Foreskin melanocyte (primary cell): ENCODE measurements at places on chromosomes 4 and X.

DNA sequence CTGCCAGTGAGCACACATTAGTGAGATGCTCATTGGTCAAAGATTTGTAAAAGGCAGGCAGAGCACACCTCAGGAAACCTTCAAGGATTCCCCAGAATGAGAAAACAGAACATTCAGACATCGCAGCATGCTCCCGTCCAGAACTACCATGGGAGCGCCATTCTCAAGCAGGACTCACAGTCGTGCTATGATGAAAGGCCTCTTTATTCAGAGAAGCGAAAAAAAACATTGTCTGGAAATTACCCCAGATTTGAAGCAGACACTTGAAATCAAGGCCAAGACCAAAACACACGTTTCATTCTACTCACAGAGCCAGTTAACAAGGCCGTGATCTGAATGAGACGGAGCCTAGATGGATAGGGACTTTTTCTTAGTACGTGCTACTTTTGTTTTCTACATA lies 961.8 kb upstream of the TENM3 start:
- DNase-seq: peak; percentile 70

- DNase-seq: no peak
Measured at GRCh38 chr4:8478801-8479744, 38.5 kb downstream of the TRMT44 start.

DNA sequence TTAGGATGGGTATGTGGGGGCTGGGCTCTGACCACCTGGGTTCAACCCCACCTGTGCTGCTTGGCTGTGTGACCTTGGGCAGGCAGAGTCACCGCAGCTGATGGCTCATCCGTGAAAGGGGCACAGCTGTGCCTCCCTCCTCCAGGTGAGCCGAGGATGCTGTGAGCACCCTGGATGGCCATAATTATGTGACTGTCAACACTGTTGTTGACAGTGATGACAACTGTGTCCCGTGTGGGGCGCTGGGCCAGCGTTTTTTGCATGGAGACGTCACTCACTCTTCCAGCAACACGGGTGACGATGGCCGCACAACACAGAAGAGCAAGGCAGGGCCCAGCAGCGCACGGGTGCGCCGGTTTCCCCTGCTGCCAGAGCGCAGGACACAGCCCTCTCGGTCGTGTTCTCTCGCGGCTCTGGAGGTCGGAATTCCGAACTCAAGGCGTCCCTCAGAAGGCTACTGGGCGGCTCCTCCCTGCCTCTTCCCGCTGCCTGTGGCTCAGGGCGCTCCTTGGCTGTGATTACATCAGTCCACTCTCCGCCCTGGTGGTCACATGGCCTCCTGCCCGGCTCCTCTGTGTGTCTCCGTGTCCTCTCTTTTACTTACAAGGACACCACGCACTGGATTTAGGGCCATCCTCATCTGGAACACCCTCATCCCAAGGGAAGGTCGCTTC lies 1.3 kb downstream of the SH3TC1 start:
- DNase-seq: no peak

DNA sequence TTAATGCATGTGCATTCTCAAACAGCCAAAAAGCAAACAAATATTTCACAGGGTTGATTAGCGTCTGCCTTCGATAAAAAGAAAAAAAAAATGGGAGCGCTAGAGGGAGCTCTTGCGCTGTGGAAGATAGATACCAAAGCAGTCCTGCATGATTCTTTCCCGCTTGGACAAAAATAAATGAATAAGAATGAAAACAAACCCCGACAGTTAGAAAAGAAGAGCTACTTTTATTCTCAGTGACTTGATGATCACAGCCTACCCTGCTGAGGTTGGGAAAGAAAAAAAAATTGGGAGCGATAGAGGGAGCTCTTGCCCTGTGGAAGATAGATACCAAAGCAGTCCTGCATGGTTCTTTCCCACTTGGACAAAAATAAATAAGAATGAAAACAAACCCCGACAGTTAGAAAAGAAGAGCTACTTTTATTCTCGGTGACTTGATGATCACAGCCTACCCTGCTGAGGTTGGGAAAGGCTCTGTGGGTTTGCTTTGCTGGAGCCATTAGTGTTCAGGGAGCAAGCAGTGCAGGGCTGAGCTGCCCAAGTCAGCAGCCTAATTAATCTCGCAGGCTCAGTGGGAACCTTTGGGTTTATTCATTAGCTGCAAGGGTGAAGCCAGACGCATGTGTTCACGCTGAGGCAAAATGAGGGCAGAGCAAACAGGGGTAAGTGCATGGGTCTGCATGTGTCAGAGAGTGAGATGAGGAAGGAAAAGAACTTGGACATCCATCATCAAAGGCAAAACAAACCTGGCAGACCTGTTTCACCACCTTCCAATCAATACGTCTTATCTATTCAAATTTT lies 249.3 kb upstream of the PRKX start:
- DNase-seq: peak; percentile 32

GRCh38 chr4:153292897-153293741 lies 51.4 kb upstream of the MND1 start:
- DNase-seq: no peak

- DNase-seq: no peak
Measured at GRCh38 chrX:40581336-40581920, 658 bp downstream of the ATP6AP2 start.

- no peak for DNase-seq
Measured at GRCh38 chr4:118730683-118731082, 45.5 kb downstream of the METTL14 start.

GRCh38 chr4:159126716-159127115 lies 23.8 kb downstream of the RAPGEF2 start:
- no peak for DNase-seq

DNA sequence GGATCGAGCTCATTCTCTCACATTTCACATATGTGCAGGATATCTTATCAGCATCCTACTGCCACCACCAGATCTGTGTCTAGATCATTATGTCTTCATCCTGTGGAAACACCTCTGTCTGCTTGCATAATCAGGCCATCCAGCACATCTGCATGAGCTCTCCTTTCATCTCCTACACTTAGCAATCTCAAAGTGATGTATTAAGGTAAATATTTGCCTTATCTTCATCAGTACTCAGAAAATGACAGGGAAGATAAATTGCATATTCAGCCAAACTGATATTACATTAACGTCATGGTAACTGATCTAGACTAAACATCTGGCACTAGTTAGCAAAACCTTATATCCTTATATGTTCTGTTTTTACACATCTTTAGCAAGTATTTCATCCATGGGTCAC lies 207.3 kb upstream of the PABPC4L start:
- no peak for DNase-seq

DNA sequence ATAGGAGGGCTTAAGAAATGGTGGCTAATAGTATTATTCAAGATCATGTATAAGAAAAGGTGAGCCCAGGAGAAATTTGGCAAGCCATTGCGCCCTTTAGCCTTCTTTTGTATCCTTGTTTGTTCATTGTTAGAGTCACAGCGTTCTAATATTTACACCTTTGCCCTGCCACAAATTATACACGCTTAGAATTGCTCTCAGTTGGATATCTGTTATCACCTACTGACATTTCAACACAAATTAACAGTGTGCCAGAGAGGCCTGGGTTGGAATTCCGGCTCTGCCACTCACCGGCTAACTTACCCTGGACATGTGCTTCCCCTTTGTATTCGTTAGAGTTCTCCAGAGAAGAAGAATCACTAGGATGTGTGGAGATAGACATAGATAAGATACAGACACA lies 148.7 kb upstream of the KIT start:
- no peak for DNase-seq

DNA sequence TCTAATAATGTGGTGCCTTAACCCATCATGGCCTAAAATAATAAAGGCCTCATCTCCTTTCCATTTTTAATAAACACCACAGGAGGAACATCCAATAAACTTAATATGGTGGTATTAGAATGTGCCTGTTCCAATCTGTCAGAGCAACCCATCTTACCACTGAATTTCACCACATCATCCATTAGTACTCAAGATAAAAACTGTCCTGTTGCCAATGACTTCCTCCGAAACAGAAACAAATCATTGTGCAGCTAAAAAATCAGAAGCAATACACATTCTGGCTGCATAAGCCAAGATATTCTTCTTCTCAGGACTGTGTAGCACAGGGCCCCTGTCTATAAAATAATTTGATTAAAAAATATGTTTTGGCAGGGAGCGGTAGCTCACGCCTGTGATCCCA lies 18.5 kb downstream of the TLR10 start:
- no peak for DNase-seq

DNA sequence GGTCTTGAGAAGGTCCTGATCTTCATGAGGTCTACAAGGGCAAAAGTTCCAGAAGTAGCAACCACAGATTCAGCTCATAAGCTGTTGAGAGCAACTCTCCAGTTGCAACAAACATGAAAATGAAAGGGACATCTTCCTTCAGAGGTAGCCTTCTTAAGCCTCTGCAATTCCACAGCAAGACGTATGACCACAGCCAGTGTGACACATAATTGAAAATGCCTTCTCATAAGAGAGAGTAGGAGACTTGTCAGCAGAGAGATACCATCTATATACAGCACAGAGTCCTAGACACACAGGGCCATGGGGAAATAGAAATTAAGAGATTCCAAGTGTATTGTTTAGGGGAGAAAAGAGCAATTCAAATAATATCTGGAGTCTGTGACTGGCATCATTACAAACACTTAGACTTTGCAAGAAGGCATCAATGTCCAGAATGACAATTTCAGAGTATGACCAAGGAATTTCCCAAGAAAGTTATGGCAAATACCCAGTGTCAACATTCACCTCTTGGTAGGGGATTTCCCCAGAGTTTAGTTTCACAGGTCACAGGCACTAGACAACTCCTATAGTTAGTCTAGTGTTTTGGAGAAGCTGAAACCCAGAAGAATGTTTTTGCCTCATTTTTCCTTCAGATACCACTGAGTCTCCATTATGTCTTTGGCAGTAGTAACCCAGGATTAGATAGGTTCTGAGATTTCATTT lies 340.3 kb downstream of the ZNF674 start:
- DNase-seq: no peak

GRCh38 chrX:30627818-30628652 lies 25.2 kb upstream of the GK start:
- DNase-seq: peak; percentile 17

GRCh38 chrX:41481264-41482109 lies 34.3 kb downstream of the NYX start:
- DNase-seq: no peak

- peak; percentile 71 for DNase-seq
Measured at GRCh38 chrX:30702736-30703135, 49.5 kb downstream of the GK start.

DNA sequence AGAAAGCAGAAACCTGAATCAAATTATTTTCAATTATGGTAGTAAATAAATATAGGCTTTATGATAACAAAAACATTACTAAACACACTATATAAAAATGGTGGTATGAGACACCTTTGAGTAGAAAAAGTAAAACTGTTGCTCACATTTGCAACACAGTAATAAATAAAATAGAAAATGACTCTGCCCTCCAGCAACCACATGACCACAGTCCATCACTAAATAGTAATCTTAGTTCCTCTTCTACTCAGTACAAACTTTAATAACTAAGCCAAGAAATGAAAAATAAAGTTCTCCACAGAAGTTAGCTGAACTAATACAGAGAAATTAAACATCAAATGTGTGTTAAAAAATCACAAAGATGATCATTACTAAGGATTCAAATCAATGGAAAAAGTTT lies 108.5 kb downstream of the ADGRA3 start:
- no peak for DNase-seq

- no peak for DNase-seq
Measured at GRCh38 chr4:9937078-9937477, 84.2 kb downstream of the SLC2A9 start.

GRCh38 chr4:129926936-129927335 lies 831.0 kb downstream of the C4orf33 start:
- DNase-seq: no peak

DNA sequence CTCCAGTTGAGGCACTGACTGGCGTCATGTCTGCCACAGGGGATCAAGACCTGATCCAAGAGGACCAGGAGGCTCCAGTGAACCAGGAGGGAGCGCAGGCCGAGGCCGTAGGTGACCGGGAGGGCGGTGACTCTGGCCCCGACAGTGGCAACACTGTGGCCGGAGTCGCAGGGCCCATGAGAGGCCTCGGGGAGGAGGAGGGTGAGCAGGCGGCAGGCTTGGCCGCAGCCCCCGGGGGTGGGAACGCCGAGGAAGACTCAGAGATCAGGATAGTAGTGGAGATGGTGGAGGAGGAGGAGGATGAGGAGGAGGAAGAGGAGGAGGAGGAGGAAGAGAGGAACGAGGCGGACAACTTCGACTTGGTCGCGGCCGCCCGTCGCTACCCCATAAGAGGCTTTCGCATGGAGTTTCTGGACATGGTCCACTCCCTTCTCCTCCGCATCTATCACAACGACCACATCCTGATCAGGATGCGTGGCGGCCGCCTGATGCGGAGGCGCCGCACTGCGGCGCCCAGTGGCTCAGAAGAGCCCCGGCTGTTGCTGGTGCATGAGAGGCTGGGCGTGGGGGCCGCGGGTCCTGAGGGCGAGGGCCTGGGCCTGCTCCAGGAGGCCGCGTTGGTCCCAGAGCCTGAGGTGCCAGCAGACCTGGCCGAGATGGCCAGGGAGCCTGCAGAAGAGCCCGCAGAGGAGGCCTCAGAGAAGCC lies 560 bp downstream of the CT47C1 start:
- DNase-seq: no peak

DNA sequence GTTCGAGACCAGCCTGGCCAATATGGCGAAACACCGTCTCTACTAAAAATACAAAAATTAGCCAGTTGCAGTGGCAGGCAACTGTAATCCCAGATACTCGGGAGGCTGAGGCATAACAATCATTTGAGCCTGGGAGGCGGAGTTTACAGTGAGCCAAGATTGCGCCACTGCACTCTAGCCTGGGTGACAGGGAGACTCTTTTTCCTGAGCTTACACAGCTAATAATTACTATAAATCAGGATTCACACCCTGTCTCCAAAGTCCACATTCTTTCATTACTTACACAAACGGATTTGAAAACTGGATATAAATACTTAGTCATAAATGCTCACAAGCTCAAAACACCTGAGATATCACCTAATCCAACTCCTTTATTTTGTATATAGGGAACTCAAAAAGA lies 151.6 kb downstream of the LRBA start:
- no peak for DNase-seq

DNA sequence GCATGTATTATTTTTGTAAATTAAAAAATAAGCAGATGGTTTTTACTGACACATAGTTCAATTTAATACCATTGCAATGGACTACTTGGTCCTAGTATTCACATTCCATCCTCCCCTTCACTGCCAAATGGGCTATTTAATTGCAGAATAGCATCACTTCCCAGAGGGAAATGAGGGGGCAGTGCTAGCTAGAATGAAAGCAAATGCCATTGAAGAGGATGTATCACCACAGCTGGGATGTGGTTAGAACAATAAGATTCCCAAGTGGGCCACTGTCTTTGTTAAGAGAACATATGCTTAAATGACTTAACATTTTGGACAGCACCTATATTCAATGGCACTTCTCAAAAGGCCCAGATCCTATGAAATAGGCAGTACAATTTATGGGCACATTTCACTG lies 224.7 kb downstream of the RBMX2 start:
- no peak for DNase-seq
